Effector memory CD4-positive, alpha-beta T cell (primary cell): ENCODE measurements at places on chromosomes 16 and 17.

GRCh38 chr16:84913315-84913714 lies 93.5 kb downstream of the CRISPLD2 start:
- H3K4me1 ChIP-seq: no peaks in the 10 kb centered on the region
- H3K36me3 ChIP-seq: no peaks in the 10 kb centered on the region

DNA sequence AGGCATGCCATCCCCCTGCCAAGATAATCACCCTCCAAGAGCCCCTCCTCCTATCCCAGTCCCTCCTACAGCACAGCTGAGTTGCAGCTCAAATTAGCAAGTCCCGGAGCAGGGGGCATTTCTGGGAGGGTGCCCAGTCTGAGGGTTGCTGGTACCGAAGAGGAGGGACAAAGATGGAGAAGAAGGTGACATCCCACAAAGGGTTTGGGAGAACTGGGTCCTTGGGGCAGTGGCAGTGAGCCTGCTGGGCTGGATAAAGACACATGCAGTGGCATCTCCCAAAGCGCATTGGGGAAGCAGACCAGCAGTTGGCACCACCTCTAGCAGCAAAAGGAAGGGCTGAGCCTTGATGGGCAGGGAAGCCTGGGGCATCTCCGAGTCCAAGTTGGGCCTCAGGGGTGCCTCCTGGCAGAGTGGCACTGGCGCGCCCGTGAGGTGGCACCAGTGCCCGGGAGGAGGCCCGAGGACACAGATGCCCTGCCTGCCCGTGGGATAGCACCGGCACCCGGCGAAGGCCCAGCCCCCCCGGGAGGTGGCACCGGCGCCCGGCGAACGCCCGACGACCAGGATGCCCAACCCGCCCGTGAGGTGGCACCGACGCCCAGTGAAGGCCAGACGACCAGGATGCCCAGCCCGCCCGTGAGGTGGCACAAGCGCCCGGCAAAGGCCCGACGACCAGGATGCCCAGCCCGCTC lies 622 bp downstream of the TOM1L2 start:
- H3K4me1 ChIP-seq: peaks cover 17% of the 10 kb centered on the region
- no peaks in the 10 kb centered on the region for H3K36me3 ChIP-seq
- H3K27ac ChIP-seq: peak overlapping the region; percentile 84
- peak overlapping the region; percentile 77 for H3K4me3 ChIP-seq
- H3K27me3 ChIP-seq: no peaks in the 10 kb centered on the region

DNA sequence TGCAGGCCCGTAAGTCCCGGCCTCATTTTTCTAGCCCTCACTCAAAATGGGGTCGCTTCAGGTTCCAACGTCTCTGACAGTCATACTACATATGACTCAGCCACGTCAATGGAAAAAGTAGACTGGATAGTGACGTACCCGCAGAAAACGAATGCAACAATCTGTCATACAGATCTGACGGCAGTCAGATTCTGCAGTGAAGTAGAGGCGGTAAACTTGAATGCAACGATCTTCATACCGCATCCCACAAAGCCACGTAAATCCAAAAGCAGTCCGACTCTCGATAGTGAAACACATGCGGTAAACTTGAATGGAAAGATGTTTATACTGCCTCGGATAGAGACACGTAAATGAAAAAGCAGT lies 38.4 kb upstream of the ARL4D start:
- H3K4me1 ChIP-seq: peaks cover 19% of the 10 kb centered on the region
- no peaks in the 10 kb centered on the region for H3K36me3 ChIP-seq
- H3K4me3 ChIP-seq: peak overlapping the region; percentile 62
- H3K27me3 ChIP-seq: no peaks in the 10 kb centered on the region
- peak; percentile 68 for DNase-seq

DNA sequence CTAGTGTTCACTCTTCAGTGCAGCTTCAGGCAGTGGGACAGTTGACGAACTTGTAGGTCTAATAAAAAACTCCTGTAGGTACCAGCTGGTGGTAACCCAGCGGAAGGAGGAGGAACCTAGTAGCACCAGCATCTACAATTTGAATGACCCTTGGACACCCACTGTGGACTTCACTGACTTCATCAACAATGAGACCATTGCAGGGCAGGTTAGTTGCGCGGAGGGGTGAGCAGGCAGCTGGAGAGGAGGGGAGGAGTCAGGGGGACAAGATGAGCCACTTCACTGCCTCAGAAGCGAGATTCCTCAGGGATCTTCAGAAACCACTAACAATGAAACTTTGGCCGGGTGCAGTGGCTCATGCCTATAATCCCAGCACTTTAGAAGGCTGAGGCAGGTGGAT lies 22.3 kb downstream of the AOC3 start:
- H3K27me3 ChIP-seq: no peaks in the 10 kb centered on the region
- H3K27ac ChIP-seq: no peak overlapping the region
- H3K4me1 ChIP-seq: no peaks in the 10 kb centered on the region
- no peaks in the 10 kb centered on the region for H3K36me3 ChIP-seq
- DNase-seq: no peak

- H3K36me3 ChIP-seq: no peaks in the 10 kb centered on the region
- no peak overlapping the region for H3K27ac ChIP-seq
- no peaks in the 10 kb centered on the region for H3K4me1 ChIP-seq
- DNase-seq: no peak
Observed at GRCh38 chr17:65398040-65398787, 163.2 kb downstream of the AXIN2 start.

DNA sequence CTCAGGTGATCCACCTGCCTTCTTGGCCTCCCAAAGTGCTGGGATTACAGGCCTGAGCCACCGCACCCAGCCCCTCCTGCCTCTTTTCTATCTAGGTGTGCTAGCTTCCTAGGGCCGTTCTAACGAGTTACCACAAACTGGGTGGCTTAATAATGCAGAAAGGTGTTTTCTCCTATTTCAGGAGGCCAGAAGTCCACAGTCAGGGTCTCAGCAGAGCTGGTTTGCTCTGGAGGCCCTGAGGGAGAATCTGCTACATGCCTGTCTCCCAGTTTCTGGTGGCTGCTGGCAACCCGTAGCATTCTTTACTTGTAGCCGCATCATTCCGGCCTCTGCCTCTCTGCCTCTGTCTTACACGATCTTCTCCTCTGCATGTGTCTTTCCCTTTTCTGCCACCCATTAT lies 89.2 kb downstream of the NTN1 start:
- H3K4me3 ChIP-seq: no peak overlapping the region
- no peaks in the 10 kb centered on the region for H3K36me3 ChIP-seq
- H3K4me1 ChIP-seq: peaks cover 3% of the 10 kb centered on the region
- no peak for DNase-seq
- H3K27me3 ChIP-seq: no peaks in the 10 kb centered on the region
- no peak overlapping the region for H3K27ac ChIP-seq

- no peak overlapping the region for H3K4me3 ChIP-seq
- H3K4me1 ChIP-seq: no peaks in the 10 kb centered on the region
- no peaks in the 10 kb centered on the region for H3K36me3 ChIP-seq
- H3K27ac ChIP-seq: no peak overlapping the region
- H3K27me3 ChIP-seq: no peaks in the 10 kb centered on the region
- no peak for DNase-seq
Observed at GRCh38 chr17:41144846-41145245, 4.5 kb upstream of the KRTAP4-6 start.

GRCh38 chr16:65421596-65421995 lies 299.7 kb upstream of the CDH11 start:
- no peak overlapping the region for H3K27ac ChIP-seq
- no peaks in the 10 kb centered on the region for H3K36me3 ChIP-seq
- H3K27me3 ChIP-seq: no peaks in the 10 kb centered on the region
- DNase-seq: no peak
